ENCODE measurements at places on chromosomes 2 and 18.
A peak's percentile ranks its signal among the peaks of the same experiment; 100 is the strongest.

GRCh38 chr2:240023792-240024191 is 1.4 kb downstream of the NDUFA10 start:
- no peak for DNase-seq

DNA sequence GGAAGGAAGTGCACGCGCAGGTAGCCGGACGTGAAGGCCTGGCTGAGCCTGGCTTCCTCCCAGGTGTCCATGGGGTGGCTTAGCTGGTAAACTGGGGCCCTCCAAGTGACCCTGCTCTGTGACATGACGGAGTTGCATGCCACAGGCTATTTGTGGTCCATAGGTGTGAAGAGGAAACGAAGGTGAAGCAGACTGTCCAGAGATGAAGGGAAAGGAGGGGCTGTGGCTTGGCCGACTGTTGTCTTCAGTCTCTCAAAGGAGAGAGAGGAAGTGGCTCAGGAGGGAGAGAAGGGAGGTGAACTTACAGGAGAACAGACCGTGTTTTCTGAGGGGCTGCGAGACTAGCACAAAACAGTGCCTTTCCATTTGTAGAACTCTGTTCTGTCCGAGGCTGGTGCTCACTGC is 19.3 kb downstream of the INPP5D start:
- no peak for DNase-seq

DNA sequence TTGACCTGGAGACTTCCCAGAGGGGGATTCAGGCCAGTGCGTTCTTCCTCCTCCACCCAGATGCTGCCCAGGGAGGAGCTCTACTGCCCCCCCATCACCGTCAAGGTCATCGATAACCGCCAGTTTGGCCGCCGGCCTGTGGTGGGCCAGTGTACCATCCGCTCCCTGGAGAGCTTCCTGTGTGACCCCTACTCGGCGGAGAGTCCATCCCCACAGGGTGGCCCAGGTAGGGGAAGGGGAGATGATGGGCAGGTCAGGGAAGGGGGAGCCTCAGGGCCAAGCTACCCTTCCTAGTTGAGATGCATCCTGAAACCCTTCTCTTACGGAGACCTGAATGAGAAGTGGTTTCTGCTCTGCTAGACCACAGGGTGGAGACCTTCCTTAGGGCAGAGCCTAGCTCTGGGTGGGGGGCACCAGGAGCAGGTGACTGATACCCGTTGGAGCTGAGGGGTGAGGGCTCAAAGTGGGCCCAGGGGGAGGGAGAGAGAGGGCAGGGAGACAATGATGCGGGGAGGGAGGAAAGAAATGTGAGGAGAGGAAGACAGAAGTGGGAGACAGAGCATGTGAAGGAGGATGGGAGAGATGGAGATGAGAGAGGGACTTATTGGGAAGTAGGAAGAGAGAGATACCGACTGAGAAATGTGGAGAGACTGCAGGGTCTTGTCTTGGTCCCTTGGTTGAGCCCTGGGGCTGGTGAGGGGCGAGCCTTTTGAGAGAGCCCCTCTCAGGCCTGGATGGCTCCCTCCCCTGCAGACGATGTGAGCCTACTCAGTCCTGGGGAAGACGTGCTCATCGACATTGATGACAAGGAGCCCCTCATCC is 159.4 kb downstream of the DYSF start:
- no peak for DNase-seq

- DNase-seq: no peak
Measured at GRCh38 chr2:233185963-233186362, 65.5 kb upstream of the ATG16L1 start.

DNA sequence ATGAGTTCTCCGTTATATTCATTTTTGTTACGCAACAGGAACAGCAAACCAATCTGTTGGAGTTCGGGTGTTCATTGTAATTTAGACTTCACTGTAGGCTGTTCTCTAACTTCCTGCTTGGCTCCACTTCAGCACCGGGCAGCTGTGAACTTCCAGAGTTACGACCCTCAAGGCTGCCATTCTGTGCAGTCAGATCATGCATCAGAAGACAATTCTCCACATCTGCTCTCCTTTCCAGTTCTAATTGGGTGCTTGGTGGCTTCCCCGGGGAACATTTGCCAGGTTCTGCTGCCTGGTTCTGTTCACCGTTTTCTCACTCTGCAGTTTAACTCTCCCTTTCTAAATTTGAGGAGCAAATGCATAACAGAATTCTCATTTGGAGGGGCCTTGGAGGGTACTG is 237.7 kb downstream of the NYAP2 start:
- no peak for DNase-seq

DNA sequence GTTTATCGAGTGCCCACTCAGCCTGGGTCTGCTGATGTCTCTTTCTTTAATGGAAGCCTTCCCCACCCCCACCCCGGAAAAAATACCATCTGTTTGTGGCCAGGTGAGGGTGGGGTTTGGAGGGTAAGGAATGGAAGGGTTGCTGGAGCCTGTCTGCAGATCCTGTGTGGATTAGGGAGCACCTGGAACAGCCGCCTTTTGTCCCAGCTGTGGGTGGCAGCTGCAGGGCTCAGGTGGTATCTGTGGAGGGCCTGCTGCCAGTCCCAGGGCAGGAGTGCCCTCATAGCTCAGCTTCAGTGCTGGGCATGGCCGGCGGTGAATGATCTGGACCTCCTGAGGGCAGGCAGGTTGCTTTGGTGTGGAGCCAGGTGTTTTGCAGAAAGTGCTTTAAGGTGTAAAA is 45.3 kb downstream of the IMPA2 start:
- DNase-seq: no peak

DNA sequence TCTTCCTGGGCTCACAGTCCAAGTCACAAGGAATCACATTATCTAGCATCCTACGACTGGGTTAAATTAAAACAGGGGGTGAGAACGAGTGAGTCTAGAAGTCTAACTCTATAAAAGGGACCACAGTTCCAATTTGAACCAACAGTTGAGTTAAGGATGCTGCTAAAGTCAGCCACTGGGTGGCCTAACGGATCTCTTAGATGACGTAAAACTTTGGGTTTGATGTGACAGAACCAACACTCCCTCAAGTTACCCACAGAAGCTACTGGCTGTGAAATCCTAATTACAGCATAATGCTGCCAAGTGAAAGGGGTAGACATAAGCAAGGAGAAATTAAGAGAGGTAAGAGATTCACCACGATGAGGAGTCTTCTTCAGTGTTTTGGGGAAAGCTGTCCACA is 32.7 kb upstream of the RUFY4 start:
- no peak for DNase-seq

DNA sequence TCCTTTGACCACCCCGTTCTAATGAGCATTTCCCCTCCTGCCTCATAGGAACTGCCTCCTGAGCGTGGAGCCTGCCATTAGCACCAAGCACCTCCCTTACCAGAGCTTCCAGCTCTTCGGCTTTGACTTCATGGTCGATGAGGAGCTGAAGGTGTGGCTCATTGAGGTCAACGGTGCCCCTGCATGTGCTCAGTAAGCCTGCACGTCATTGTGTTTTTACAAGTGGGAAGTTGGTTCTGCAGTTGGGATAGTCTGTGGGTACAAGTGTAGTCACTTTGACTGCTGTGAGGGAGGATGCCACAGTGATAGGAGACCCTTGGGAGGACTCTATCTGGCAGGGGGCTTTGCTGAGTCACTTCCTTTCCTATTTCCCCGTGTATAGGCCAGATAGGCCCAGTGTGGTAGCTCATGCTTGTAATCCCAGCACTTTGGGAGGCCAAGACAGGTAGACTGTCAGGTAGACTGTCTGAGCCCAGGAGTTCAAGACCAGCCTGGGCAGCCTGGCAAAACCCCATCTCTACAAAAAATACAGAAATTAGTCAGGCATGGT is 22.0 kb upstream of the POLR1B start:
- no peak for DNase-seq

- no peak for DNase-seq
Measured at GRCh38 chr2:109721626-109722025, 72.5 kb upstream of the RGPD5 start.

DNA sequence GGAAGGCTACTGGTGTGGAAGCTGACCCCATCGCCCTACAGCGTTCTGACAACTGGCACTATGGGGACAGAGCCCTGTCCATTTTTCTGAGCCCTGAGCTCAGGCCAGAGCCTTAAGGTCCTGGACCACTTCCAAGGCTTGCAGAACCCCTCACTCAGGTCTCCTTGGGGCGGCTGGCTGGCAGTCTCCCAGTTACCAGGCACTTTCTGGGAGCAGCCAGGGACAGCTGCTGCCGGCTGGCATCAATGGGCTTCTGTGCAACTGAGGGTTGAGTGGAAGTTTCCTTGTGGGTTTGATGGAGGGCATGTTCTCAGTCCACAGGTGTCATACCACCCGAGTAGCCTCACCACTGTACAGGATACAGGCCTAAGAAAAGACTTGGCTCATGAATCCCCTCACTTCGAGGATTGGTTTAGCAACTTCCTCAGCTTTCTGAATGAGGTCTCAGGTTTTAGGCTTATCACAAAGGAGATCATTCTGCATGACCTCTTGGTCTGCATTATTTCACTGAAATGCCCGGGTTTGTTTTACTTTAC is 27.4 kb upstream of the WIPF1 start:
- no peak for DNase-seq

DNA sequence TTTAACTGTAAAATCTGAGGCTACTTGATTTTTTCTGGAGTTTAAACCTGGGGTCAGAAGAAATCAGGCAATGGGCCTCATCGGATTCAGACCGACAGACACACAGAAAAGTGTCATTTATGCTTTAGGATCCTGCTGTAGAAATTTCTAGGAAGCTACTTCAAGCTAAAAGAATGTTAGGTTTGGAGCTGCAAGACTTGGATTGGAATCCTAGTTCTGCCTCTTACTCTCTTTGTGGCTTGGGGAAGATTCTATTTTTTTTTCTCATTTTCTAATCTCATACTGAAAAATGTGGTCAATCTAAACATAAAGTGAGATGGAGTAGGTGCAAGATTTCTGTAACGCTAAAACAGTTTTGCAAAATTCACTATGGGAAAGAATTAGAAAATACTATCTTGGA is 48.8 kb upstream of the KCNE4 start:
- no peak for DNase-seq

DNA sequence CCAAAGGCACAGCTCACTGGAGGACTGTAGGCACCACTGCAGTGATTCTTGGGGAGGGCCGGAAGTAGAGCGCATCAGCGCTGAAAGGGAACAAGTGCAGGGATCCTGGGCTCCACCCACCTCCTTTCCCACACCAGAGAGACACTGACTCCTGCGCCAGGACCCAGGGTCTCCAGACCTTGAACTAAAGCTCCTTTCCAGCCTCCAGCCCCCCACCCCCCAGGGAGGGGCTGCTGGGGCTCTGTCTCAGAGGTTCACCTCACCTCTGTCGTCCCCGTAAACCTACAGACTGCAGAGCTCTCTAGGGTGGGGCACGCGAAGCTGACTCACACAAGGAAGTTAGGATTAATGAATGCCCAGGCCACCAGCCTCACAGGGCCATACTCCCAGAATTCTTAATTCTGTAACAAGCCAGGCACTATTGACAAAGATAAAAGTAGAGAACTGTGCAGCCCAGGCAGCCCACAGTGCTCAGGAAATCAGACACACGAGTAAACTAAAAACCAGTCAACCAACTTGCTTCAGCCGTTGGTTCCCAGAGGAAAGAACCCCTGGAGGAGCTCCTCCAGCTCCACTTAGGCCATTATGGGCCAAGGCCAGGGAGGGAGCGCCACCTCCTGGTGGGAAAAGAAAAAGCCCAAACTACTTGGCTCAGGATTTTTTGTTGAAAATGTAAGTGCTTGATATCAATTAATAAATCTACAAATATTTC is 45.1 kb upstream of the ACAA2 start:
- peak; percentile 40 for DNase-seq

GRCh38 chr2:140804700-140805260 is 1326.0 kb downstream of the LRP1B start:
- no peak for DNase-seq

- DNase-seq: no peak
Measured at GRCh38 chr2:69253112-69253511, 133.9 kb downstream of the GFPT1 start.

DNA sequence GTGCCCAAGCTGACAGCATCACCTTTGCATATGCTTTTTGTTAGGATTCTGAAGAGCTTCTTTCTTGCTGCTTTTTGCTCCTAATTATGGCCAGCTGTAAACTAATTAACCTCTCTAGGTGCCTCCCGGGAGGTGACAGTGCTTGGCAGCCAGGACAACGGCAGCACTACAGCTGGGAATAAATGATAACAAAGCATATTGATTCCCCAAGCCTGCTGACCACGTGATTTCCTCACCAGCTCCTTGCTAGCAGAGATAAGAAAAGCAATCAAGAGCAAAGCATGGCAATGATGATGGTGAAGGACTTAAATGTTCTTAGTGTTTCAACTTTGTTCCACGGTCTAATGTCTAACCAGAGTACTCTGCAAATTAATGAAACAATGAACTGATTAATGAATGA is 1074.4 kb upstream of the GYPC start:
- no peak for DNase-seq

DNA sequence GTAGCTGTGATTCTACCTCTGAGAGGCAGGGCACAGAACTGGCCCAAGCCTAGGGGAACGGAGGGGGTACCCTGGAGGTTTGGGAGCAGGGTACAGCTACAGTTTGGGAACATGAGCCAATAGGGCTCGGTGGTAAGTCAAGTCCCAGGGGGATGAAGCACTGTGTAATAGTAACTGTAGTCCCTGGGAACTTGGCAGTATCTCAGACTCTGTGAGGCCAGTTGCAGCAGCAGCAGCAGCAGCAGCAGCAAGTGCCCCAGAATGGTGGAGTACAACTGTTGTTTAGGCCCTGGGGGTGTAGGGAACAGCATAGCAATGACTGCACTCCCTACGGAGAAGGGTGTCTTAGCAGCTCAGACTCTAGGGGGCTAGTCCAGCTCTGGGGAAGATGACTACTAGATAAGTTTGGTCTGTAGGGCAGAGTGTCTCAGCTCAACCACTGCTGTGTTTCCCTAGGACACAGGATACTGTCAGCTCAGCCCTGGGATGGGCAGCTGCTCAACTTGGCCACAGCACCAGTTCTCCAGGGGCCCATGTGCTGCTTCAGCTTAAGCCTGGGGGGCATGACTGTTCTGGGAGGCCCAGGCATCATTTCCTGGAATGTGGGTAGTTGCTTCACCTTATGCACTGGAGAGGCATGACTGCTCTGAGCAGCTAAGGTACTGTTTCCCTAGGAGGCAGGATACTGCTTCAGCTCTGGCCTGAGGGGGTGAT is 20.5 kb downstream of the CARF start:
- no peak for DNase-seq

- DNase-seq: no peak
Measured at GRCh38 chr2:144111437-144111836, 408.5 kb downstream of the ZEB2 start.

GRCh38 chr18:48003426-48004349 is 73.2 kb upstream of the SMAD2 start:
- no peak for DNase-seq

GRCh38 chr2:152334701-152335015 is 316 bp upstream of the FMNL2 start:
- DNase-seq: no peak

DNA sequence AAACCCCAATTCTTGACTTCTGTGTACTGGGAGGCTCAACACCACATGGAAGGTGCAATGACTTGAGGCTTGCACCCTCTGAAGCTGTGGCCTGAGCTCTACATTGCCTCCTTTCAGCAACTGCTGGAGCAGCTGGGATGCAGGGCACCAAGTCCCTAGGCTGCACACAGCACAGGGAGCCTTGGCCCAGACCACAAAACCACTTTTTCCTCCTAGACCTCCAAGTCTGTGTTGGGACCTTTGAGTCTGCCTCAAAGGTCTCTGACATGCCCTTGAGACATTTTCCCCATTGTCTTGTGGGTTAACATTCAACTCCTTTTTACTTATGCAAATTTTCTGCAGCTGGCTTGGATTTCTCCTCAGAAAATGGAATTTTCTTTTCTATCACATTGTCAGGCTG is 62.6 kb upstream of the KCNE4 start:
- no peak for DNase-seq

- DNase-seq: no peak
Measured at GRCh38 chr18:76384861-76385680, 110.0 kb downstream of the ZNF516 start.
